ENCODE measurements at places on chromosomes 11 and 22.

DNA sequence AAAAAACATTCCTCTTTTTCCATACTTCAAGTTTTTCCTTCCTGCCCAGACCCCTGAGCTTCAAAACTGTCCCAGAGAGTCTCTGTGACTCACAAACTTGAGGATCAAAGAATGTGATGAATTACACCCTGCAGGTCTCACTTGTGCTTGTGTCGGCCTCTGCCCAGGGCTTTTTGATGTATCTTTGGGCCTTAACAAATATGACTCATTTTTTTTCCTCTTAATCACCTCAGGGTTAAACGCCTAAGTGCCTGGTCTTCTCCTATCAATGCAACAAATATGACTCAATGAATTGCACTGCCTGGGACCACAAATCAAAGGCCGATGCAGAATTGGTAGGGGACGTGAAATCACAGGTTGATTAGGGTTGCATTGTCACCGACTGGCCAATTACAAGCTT lies 267.7 kb downstream of the LARGE1 start:
- DNase-seq, result no peak

DNA sequence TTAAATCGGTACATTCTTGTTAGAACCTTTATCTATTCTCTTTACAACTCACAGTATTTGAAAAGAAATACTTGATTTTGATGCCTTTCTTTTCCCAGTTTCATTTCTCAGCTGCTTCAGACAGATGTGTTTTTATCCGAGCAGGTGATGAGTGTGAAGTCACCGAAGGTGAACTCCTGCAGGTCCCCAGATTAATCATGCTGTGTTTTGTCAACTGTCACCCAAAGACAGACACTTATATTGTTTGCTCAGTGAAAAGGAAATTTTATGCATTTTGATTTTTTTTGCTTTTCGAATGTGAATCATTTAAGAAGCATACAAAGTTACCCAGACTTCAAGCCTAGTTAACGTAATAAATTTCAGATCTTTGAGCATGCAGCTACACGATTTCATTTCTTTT lies 7.8 kb upstream of the TMPRSS13 start:
- DNase-seq, result no peak

DNA sequence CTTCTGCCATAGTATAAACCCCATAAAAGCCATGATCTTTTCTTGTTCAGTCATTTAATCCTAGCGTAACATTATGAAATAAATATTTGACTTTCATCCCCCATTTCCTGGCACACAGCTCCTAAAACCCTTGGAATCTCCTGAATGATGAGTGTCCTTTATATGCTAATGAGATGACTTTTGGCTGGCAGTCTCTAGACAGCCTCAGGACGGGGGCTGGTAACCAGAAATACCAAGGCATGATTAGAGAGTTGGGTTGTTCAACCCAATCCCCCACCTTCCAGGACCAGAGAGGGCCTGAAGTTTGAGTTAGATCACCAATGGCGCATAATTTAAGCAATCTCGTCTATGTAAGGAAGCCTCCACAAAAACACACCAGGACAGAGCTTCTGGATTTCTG lies 1246.1 kb upstream of the TENM4 start:
- no peak for DNase-seq

DNA sequence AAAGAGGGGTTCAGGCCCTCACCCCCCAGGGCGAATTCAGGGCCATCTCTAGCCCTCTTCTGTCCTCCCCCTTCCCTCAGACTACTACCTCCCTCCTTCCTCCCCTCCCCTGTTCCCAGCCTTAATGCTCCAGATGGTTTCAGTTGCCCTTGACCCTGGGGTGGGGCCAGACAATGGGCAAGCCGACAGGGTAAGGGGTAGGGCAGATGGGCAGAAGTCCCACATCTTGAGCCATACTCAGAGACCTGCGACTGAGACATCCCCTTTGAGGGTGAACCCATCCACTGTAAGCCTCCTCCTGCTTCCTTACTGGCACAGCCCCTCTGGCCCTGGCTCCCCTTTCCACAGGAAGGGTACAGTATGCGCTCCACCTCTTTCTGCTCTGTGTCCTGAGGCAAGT lies 1.9 kb downstream of the RHBDD3 start:
- no peak for DNase-seq

- no peak for DNase-seq
Observed at GRCh38 chr22:29267462-29267857, 321 bp downstream of the RHBDD3 start.

DNA sequence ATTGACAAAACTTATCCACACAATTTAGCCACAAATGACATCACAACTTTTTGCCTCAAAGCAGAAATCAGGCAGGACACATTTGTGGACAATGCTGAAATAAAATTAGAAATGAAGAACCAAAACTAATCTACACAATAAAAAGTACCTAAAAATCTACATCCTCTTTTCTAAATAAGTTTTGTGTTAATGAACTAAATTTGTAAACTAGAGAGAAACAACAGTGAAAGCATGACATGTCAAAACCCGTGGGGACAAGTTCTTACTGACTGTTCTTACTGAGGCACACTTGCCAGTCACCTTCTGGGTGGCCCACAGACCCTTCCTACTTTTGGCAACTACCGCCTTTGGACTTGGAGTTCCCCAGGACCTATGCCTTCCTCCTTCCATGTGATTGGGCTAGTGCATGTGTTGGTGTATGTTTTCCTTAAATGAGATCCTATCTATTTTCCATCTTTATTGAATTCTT lies 60.7 kb upstream of the MUC15 start:
- DNase-seq, result no peak

DNA sequence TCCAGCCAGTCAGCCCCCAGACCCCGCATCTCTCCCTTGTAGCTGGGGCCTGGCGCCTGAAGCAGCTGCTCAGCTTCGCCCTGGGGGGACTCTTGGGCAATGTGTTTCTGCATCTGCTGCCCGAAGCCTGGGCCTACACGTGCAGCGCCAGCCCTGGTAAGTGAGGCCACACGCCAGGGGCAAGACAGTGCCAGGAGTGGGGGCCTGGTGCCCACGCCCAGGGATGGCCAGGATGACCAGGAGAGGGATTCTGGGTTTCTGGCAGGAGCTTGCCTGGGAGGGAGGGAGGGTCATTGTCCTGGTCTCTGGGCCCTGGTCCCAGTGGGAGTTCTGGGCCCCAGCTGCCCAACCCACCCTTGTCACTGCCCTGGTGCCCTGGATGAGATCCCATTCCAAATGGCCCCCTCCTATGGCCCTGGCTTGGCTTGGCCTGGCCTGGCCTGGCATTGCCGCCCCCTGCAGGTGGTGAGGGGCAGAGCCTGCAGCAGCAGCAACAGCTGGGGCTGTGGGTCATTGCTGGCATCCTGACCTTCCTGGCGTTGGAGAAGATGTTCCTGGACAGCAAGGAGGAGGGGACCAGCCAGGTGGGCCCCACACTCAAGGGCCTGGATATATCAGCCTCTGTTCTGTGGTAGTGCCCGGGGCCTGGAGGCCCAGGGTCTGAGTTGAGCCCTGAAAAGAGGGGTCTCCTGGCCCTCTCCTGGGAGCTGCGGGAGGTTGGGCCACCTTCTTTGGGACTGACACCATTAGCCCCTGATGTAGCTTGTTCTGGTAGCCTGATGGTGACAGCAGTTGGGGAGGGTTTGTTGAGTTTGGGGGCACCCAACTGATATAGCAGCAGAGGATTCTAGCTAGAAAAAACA lies 3.7 kb downstream of the SLC39A13 start:
- no peak for DNase-seq

DNA sequence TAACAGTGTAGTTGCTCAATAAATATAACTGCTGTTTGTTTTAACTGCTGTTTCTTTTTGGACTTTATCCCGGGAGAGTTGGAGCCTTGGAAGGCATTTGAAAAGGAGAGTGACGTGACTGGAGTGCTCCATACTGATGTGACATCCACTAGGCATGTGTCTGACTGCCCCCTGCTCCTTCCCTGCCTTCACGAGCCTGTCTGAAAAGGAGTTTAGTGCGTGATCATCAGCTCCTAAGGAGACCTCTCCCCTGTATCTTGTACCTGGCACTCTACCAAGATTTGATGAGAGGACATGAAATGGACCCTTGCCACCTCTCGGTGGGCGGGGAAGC lies 22.9 kb downstream of the ZBTB16 start:
- no peak for DNase-seq

GRCh38 chr11:8019314-8020243 lies 32.4 kb downstream of the EIF3F start:
- peak; percentile 56 for DNase-seq

GRCh38 chr11:133082841-133083488 lies 449.3 kb downstream of the OPCML start:
- DNase-seq, result peak; percentile 87

DNA sequence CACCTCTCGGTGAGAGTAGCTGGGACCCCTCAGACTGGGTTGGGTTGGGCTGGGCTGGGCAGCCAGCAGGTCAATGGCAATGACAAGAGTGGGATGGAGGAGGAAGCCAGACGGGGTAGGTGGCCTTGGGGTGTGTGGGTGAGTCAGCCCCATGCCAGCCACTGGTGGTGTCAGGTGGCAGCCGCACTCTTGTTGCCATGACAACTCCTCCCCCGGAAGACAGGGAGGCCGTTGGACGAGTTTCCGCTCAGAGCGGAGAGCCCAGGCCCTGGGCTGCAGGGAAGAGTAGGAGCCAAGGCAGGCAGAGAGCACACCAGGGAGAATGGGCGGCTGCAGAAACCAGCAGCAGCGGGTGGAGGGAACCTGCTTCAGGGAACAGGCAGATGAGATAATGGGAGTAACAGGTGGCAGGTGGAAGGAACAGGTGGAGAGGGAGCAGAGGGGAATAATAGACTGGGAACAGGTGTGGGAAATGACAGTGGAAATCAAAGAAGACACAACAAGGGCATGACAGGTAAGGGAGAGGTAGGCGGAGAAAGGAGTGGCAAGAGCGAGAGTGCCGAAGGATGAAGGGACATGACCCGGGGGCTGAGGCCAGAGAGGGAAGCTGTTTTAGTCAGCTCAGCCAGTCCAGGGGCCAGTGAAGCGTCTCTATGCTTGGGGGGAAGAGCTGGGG lies 8.7 kb downstream of the SPTBN2 start:
- peak; percentile 83 for DNase-seq

DNA sequence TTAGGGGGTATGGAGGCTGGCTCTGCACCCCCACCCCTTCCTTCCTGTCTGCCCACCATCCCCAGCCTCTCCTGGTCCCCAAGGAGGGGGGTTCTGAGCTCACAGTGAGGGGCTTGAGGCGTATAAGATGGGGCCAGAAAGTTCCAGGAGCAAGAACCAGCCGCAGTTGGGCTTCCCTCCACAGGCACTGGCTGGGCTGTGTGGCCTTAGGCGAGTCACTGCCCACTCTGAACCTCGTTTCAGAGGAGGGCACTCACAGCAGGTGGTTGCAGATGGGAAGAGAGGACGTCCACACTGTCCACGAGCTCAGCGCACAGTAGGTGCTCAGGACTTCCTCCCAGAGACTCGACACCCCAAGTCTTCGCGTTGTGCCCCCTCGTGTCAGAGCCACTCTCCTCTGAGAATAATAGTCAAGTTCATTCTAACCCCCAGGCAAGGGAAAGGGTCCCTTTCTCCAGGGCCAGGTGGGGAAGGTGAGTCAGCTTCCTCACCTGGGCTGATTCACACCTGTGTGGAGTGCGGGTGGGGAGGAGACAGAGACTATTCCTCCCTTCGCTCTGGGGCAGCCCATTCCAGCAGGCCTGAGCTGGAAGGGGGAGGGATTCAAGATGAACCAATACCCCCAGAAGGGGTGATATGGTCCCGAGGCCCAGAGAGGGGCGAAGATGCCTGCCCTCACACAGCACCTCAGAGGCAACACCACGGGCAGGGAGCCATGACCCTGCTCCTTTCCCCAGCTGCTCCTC lies 29.3 kb downstream of the RPL3 start:
- no peak for DNase-seq

DNA sequence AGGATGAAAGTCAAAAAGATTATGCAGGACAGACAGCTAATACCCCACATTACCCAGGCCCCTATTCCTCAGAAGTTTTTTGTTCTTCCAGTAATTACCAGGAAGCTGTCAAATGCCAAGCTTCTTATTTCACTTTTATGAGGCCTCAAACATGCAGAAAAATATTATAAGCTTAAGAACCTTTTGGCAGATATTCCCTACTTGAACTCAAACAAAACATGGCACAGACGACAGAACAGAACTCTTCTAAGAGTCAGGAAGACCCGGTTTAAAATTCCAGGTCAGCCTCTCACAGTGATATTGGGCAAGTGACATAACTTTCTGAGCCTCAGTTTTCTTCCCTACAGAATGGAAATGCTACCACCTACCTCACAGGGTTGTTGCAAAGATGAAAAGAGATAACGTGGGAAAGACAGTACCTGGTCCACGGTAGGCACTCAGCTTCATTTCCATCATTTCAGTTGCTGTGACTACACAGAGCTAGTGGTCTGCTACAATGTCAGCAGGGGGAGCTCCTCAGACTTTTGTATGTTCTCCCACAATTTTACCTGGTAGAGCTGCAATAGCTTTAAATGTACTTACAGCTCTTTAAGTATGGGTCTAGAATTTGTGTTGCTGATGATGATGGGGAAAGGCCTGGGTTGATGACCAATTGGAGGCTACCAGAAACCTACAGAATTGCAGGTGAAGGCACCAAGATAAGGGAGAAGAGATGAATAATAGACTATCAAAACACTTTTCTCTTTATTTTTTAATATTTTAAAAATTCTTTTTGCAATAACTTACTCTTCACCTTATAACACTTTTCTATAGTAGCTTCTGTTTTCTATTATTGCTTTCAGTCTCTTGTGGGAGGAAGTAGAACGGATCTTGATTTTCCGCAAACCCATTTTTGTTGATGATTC lies 98.3 kb upstream of the CHRM4 start:
- DNase-seq, result peak; percentile 61

DNA sequence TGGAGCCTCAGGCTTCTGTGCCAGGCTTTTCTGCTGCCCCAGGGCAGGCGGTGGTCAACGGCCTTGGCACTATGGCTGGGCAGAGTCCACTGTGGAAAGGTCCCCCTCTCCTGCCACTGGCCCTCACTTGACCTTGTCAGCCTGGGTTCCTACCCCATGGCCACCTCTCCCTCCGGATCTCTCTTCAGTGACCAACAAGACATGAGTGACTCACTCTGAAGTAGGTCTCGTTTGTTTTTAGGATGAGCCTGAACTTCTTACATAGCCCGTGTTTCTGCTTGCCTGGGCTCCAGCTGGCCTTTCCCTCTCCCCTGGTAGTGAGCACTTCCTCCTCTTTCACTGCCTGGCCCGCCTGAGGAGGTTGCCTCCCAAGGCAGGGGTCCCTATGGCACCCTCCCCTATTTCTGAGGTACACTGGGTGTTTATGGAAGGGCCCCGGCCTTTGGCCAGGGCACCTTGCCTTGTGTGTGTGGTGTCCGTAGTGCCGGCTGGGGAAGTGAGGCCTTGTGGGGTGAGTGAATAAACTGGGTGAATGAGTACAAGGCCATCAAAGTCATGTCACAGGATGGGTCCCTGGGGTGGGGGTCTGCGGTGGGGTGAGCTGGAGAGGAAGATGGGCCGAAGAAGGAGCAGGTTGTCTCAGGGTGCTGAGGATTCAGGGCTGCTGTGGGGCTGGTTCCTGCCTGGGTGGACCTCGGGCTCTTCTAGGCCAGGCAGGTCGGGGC lies 5.0 kb downstream of the SHANK3 start:
- DNase-seq, result no peak

Data from cerebellum (tissue), 4 donors.